Bone marrow (tissue), 2 donors: ENCODE measurements at places on chromosomes 5 and 9.

DNA sequence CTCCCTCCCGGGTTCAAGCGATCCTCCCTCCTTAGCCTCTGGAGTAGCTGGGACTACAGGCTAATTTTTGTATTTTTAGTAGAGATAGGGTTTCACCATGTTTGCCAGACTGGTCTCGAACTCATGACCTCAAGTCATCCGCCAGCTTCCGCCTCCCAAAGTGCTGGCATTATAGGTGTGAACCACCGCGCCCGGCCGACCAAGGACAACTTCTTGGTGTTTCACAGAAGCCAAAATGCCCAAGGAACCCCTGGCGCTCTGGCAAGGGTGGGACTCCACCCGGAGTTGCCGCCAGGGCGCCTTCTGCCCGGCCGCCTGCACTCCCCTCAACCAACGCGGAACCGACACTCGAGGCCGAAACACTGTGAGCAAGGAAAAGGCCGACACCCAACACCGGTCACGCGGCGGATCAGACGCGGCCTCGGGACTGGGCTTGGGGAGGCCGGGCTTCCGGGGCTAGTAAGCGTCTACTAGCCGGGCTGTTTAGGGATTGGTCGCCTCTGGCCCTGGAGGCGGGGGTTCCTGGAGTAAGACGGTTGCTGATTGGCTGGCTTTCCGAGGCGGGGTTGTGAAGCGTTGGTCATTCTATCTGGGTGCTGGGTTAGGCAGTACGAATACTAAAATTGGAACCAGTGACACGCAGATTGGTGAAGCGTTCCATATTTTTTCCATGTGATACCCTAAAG lies 7.7 kb upstream of the CFAP157 start:
- peak; percentile 69 for DNase-seq

- no peak for DNase-seq
Measured at GRCh38 chr9:134851020-134851419, 29.6 kb upstream of the FCN2 start.

DNA sequence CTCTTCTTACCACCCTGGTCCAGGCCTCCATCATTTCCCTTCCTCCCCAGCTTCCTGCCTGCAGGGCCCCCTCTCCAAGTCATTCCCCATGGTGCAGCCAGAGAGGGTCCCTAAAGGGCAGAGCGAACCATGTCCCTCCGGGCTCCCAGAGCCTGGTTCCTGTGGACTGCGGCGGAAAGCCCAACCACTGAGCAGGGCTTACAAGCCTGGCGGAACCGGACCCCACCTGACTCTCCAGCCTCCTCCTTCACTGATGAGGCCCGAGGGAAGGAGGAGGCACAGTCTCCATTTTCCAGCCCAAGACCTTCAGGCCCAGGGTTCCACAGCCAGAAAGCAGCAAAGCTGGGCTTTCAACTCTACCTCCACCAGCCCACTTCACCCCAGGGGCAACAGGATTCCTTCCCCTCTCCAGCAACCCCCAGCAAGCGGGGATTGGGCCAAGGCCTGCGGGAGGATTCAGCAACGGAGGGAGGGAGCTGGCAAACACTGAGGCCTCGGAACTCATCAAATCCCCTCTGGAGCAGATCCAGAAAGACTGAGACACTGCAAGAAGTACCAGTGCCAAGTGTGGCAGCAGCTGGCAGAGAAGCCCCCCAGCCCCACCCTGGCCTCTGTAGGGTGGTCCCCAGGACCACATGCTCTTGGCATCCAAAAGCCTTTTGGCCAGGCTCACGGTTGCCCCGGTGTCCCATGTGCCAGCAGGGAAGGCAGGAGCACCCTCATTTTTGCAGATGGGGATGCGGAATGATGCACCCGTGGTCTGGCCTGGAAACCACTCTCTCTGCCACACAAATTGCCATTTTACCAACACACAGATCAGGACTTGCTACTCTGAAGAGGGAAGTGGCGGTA lies 3.1 kb downstream of the FAM163B start:
- no peak for DNase-seq

DNA sequence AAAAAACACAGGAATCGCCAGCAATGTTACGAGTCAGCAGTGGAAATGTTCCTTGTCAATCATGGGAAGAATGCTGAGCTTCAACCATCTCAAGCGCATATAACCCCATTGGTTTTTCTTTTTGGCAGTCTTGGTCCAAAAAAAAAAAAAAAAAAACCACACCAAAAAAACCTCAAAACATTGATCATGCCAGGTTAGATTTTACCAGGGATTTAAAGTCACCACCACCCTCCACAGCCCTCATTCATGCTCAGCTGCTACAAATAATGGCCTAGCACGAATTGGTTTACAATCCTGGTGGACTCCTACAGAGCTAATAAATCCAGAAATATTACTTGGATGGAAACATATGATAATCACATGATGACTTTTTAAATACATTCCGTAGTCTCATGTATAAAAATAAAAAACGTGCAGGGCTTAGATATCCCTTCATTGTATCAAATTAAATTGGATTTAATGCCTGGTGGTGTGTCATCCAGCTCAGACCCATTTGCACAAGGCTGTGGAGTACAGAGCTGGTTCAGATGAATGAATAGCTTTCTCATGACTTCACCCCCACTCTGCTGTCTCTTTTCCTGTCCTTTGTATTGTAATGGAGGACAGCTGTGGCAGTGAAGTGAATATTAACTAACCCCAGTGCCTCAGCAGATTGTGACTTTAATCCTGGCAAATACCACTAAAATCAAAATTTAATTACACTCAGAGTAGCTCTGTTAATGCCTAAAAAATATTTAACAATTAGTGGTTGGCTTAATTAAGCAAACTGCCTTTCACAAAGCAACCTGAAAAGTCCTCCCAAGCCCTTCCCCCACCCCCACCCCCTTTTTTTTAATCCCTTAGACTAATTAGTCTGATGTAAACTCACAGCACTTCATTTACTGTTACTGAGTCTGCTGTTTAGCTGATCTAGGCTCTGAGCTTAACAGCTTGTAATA lies 626.5 kb upstream of the ZNF608 start:
- DNase-seq: no peak

- no peak for DNase-seq
Measured at GRCh38 chr9:72396247-72397091, 31.5 kb upstream of the ZFAND5 start.

- no peak for DNase-seq
Measured at GRCh38 chr5:131021646-131022045, 143.4 kb downstream of the HINT1 start.

DNA sequence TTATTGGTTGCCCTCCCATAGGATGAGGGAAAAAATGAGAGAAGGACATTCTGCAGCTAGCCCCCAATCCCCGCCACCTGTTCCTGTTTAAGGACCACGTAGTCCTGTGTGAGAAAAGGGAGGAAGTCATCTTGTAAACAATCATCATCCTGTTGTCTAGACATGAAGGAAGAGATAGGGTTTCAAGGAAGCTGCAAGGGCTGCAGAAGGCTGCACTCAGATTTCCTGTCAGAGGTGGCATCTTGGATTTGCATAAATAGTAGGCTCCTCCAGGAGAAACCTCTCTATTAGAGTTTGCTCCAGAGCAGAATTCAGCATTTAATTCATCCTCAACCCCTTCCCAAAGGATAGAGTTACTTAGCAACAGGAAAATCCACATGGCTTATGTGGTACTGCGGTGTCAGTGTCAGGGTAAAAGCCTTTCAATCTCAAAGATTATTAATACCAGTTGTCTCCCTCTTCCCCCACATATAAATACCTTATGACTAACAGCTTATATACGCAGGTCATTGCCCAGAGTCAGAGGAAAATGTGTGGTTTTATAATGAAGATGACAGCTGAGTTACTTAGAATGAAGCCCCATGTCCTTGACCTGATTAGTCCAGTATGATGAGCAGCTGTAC lies 4.6 kb upstream of the DNAJC18 start:
- DNase-seq: peak; percentile 85
